Activated naive CD4-positive, alpha-beta T cell treated with anti-CD3 and anti-CD28 coated beads, Interleukin-2, amount 50 U/mL, for 72 hours (primary cell): ENCODE measurements at places on chromosomes 5 and 9.

GRCh38 chr9:6692433-6692832 is 46.9 kb upstream of the GLDC start:
- no peak for DNase-seq

- DNase-seq = no peak
Observed at GRCh38 chr5:132375957-132376356, 6.4 kb downstream of the SLC22A5 start.

GRCh38 chr9:132708769-132709430 is 38.6 kb downstream of the GTF3C4 start:
- no peak for DNase-seq

- DNase-seq = peak; percentile 94
Observed at GRCh38 chr9:120936011-120936763, 9.6 kb upstream of the TRAF1 start.

- no peak for DNase-seq
Observed at GRCh38 chr9:130073373-130073772, 19.7 kb downstream of the GPR107 start.

- DNase-seq = no peak
Observed at GRCh38 chr5:107126341-107126740, 544.4 kb downstream of the EFNA5 start.

GRCh38 chr9:13719981-13720676 is 440.6 kb upstream of the MPDZ start:
- DNase-seq = no peak

DNA sequence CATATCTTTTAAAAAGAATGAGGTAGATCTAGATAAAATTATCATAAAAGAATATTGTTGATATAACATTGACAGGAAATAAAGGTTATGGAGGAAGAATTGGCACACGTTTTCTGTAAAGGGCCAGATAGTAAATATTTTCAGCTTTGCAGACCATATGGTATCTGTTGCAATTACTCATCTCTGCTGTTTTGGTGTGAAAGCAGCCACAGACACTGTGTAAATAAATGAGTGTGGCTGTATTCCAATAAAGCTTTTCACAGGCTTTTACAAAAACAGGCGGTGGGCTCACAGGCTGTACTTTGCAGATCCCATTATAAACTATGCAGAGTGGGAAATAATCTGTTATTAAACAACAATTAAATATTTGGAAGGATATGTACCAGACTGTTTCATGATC is 87.4 kb downstream of the SGCD start:
- no peak for DNase-seq
